ENCODE measurements at places on chromosomes 3 and 15. TPM values are rescaled to one million over a fixed set of nuclear protein-coding genes. Genes with fewer than 3 reads are reported as not detected.

DNA sequence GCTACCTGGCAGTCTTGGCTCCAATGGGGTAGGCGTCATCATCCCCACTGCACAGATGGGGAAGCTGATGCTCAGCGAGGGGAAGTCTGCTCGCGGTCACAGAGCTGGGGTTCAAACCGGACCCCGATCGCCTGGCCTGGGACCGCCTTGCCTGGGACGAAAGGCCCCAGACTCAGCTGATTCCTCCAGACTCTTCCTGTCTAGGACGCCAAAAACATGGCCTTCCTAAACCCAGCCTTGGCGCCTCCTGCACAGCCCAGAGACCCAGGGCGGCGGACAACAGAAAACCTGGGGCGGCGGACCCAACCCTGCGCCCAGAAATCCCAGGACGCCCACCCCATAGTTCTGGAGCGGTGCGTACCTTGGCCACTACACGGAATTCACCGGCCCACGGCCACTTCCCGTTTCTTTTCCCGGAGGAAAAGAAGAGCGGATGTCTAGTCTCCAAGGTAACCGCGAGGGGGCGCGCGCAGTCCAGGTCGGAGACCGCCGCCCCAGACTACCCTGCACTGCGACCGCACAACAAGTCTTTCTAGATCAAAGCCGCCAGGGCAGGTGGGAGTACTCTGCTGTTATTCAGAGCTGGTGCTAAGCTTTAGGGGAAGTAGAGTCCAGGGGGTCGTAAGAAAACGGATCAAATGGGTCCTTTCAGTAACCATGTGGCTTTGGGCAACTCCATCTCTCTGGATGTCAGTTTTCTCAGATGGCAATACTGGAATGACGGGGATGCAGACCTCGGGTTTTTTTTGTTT is 4.9 kb upstream of the IL17RD start:
- H3K27ac ChIP-seq: no peak overlapping the region
- peak; percentile 77 for DNase-seq
- H3K27me3 ChIP-seq: no peaks in the 10 kb centered on the region
- no peaks in the 10 kb centered on the region for H3K4me1 ChIP-seq
- no peaks in the 10 kb centered on the region for H3K36me3 ChIP-seq

DNA sequence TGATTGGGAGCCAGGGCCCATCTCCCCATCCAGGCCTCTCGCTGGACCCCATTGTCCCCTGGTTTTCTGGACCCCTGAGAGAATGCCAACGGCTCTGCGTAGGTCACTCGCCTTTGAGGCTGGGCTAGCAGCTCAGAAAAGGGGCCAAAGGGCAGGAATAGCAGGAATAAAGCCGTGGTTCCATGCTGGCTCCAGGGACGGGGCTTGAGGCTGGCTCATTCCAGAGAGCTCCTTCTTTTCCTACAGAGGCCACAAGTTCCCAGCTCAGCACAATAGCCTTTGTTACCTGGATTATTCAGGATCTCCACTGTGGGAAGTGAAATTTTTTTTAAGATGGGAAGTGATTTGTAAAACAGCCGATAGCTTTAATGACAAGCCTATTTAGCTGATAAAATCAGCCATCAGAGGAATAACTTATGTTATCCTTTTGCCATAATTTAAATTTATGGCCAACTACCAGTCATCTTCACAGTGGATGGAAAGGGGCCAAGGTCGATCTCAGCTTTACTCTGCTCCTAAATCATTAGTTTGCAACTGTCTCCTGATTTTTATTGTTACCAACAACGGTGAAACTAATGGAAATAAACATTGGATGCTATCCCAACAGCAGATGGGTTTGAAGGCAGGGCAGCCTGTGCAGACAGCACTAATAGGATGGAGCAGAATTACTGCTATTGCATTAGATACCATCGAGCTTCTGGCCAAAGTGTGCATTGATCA is 124.3 kb downstream of the TMEM266 start:
- no peaks in the 10 kb centered on the region for H3K36me3 ChIP-seq
- DNase-seq: no peak
- H3K4me3 ChIP-seq: no peak overlapping the region
- no peak overlapping the region for H3K27ac ChIP-seq
- no peaks in the 10 kb centered on the region for H3K4me1 ChIP-seq
- H3K27me3 ChIP-seq: no peaks in the 10 kb centered on the region

- H3K27ac ChIP-seq: no peak overlapping the region
- no peak overlapping the region for H3K4me3 ChIP-seq
- H3K27me3 ChIP-seq: no peaks in the 10 kb centered on the region
- no peaks in the 10 kb centered on the region for H3K4me1 ChIP-seq
Measured at GRCh38 chr3:73828348-73828747, 203.6 kb upstream of the PDZRN3 start.

- H3K4me3 ChIP-seq: no peak overlapping the region
- peaks cover 11% of the 10 kb centered on the region for H3K4me1 ChIP-seq
- no peaks in the 10 kb centered on the region for H3K27me3 ChIP-seq
- no peaks in the 10 kb centered on the region for H3K36me3 ChIP-seq
- peak overlapping the region; percentile 62 for H3K27ac ChIP-seq
- no peak for DNase-seq
Measured at GRCh38 chr15:60413231-60413824, 15.5 kb upstream of the ANXA2 start.

DNA sequence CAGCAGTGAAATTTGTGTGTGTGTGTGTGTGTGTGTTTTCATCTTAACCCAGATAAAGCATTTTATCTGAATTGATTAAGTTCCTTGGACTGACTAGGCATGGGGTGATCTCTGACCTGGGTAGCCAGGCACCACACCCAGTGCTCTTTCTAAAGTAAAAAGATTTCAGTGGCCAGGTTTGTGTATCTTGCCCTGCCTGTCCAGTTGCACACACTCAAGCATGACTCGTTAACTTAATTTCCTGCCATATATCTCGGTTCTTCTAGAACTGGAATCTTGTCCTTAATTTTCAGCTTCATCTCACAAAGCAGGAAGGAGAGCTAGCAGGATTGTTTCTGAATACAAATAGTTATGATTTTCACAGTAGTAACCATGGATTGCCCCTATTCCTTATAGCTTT is 17.0 kb downstream of the TM4SF18 start:
- no peak overlapping the region for H3K27ac ChIP-seq
- no peaks in the 10 kb centered on the region for H3K36me3 ChIP-seq
- DNase-seq: no peak
- H3K27me3 ChIP-seq: no peaks in the 10 kb centered on the region

DNA sequence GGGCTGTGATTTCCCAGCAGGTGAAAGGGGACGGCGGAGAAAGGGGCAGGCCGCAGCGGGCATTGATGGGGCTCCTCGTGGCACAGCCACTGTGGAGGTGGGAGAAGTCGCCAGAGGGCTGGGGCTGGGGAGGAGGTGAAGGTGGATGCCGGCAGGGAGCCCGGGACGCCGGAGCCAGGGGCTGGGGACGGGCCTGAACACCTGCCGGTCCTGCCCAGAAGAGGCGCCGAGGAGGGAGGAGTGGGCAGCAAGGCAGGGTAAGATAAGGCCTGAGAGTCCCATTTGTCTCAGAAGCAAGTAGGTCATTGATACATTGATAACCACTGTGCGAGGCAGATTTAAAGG is 571 bp upstream of the RARRES1 start:
- no peaks in the 10 kb centered on the region for H3K27me3 ChIP-seq
- H3K4me1 ChIP-seq: peaks cover 6% of the 10 kb centered on the region
- no peaks in the 10 kb centered on the region for H3K36me3 ChIP-seq
- peak overlapping the region; percentile 63 for H3K4me3 ChIP-seq

DNA sequence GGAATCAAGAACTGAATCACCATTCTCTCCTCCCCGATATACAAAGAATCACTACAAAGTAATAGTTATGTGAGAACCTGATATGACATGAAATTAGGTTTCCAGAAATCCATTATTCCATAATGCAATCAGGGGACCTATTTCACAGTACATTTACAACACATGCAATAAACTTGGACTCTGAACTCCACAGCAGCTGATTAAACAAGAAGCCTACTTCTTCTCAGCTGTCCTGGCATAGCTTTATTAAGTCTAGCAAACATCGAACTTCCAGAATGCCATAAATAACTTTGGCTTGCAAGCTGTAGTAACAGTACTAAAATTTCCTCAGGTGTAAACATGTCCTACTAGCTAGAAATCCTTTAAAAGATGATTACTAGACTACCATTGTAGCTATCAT is 17.8 kb downstream of the PDCD10 start:
- H3K36me3 ChIP-seq: peaks cover 4% of the 10 kb centered on the region
- no peak for DNase-seq
- H3K27me3 ChIP-seq: no peaks in the 10 kb centered on the region
- no peak overlapping the region for H3K4me3 ChIP-seq
- no peaks in the 10 kb centered on the region for H3K4me1 ChIP-seq
- no peak overlapping the region for H3K27ac ChIP-seq

DNA sequence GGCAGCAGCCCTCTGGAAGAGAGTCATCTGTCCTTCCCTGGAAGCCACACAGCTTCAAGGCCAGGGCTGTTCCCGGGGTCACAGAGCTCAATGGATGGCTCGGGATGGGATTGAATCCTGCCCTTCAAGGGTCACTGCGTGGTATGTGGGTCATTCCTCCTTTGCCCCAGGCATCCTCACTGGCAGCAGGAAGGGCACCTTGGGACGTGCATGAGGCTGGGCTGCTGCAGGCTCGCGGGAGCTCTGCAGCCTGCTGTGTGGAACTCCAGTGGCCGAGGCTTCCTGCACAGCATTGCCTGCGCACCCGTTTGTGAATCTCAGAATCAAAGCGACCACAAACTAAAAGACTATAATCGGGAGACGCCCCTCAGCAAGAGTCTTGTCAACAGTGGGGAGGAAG is 60.7 kb downstream of the PCSK6 start:
- no peaks in the 10 kb centered on the region for H3K4me1 ChIP-seq
- DNase-seq: no peak
- H3K4me3 ChIP-seq: no peak overlapping the region
- H3K27ac ChIP-seq: no peak overlapping the region

DNA sequence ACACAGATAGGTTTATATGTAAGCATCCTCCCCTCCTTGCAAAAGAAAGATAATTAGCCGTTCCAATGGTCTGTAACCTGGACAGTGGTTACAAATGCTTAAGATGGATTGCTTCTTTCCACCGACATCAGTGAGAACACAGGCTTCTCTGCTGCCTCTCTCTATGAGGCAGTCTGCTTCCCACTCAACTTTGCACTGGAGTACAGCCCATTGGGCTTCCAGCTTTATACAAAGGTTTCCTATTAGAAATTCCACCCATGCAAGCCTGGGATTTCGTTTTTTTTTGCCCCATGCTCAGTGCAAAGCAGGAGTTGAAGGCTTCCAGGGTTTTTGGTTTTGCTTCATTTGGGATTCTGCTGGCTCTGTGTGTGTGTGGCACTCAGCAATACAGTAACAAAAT is 47.3 kb upstream of the C3orf22 start:
- H3K27me3 ChIP-seq: no peaks in the 10 kb centered on the region
- no peaks in the 10 kb centered on the region for H3K4me1 ChIP-seq
- no peak overlapping the region for H3K27ac ChIP-seq
- peaks cover 9% of the 10 kb centered on the region for H3K36me3 ChIP-seq

GRCh38 chr15:90599644-90600043 is 69.9 kb downstream of the CRTC3 start:
- H3K4me1 ChIP-seq: no peaks in the 10 kb centered on the region
- H3K27me3 ChIP-seq: no peaks in the 10 kb centered on the region
- H3K27ac ChIP-seq: no peak overlapping the region
- no peak for DNase-seq
- no peak overlapping the region for H3K4me3 ChIP-seq

DNA sequence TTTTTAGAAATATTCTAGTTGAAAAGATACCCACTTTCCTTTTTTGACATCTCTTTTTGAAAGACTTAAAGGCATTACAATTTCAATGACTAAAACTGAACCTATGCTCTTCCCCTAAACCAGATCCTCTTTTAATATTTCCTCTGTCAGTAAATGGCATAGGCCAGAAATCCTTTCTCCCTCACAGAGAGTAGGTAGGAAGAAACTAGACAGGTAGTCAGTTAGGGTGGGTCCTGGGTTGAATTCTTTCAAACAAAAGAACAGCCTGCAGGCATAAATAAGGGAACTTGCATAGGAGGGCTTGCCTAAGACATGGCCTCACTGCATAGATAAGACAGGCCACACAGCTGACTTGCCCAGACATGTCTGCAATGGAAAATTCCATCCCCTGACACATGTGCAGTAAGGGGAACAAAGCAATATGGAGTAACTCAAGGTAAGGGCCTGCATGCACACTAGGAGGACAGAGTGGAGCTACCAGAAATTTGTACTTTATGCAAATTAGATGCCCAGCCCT is 23.1 kb downstream of the PLSCR5 start:
- H3K4me1 ChIP-seq: no peaks in the 10 kb centered on the region
- H3K27me3 ChIP-seq: no peaks in the 10 kb centered on the region
- H3K4me3 ChIP-seq: no peak overlapping the region
- DNase-seq: no peak
- no peaks in the 10 kb centered on the region for H3K36me3 ChIP-seq
- H3K27ac ChIP-seq: no peak overlapping the region

DNA sequence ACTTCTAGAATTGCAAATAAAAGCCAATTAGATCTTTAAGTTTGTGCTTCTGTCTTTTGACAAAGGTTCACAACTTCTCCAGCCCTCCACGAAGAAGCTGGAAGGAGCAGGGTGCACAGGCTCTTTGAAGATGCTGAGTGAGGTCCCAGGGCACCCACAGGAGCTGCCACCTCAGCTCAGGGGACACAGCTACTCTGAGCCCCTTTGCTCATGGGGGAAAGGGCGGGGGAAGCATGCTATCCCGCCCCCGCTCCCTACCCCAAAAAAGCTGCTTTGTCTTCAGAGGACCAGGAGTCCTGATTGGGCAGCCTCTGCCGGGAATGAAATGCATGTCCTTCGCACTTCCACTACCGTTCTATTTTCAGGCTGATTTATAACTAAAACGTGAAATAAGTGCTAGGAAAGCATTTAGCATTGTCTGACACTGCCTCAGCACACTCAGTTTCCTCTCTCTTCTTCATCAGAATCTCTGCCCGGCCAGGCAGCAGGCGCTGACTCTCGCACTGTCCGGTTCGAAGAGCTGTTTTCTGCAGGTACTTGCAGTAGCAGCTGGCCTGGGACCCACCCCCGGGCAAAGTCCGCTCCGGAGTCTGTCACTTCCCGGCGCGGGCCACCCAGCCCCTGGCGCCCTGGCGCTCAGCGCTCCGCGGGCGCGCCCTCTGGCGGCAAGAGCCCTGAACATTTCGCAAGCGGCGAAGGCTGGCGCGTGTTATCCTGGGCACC is 45.5 kb upstream of the KLHL25 start:
- no peak overlapping the region for H3K27ac ChIP-seq
- no peaks in the 10 kb centered on the region for H3K4me1 ChIP-seq
- H3K36me3 ChIP-seq: no peaks in the 10 kb centered on the region
- no peaks in the 10 kb centered on the region for H3K27me3 ChIP-seq
- DNase-seq: peak; percentile 61

Gene CFAP92
- total RNA-seq: 1.3 TPM

Gene C2CD4A
- 0.66 TPM for total RNA-seq

Gene AGTR1
- 20.3 TPM for total RNA-seq

Gene KCNMB3
- total RNA-seq: 7.3 TPM

Gene EDEM1
- total RNA-seq: 42.6 TPM

Gene MOBP
- total RNA-seq: not detected

Gene FBXO22
- 24.6 TPM for total RNA-seq

Gene GOLGA6L9
- total RNA-seq: 4.6 TPM

Gene ROPN1
- total RNA-seq: 6.1 TPM

Gene GOLGA8J
- not detected for total RNA-seq

Gene CPA3
- total RNA-seq: 44.2 TPM

Gene SNX33
- total RNA-seq: 32.8 TPM

Measured in breast epithelium (tissue), 4 donors.